ENCODE measurements at places on chromosomes 1 and 21.

DNA sequence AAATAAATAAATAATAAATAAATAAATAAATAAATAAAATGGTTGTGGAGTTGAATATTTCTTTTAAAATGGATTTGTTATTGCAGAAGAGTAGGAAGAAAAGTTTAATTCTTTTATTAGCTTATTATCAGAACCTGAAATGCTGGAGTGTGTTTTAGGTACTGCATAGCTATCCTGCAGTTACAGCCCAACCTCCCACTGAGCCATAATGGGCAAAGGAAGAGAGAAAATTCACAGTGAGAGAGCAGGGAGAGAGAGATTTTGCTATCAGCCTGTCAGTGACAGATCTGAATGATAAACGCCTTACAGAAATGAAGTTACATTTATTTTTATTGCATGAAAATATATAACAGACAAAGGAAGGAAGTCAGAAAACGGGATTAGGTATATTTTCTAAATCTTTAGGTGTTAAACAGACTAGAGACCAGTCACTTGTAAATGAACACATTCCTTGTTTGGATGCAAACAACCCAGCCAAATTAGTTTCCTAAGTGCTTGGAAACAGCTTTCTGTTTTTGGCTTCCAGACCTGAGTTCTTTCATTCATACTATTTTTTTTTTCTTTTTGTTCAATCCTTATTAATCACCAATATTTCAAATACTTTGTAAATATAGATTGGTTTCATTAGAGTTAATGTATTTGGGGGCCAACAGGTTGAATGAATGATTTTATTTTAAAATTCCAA, 425.3 kb downstream of the USP25 start:
- no peak for DNase-seq

DNA sequence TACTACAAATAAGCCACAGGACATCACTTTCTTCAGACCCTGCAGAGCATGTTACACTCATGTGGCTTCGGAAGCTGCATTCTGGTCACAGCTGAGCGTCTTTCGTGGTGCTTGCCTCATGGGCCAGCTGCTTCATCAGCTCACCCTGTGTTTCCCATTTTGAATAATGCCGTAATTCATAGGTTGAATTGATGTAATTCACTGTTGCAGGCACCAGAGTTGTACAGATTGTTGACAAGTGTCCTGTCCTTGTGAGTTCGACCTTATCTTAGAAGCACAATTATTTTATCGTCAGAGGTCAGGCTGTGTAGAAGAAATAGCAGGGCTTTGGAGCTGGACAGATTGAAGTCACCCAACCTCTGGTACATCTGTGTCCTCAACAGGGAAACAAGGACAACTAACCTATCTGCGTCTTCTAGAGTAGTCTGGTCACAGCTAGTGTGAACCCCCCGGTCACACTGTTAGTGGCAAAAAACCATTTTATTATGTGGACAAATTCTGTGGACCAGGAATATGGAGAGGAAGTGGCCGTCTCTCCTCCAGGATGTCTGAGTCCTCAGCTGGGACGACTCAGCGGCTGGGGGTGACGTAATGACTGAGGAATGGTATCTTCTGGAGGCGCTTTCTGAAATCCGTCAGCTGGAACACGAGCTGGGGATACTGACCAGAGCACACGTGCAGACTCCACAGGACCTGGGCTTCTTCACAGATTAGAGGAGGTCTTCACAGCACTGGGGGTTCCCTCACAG, 17.8 kb downstream of the PKNOX1 start:
- no peak for DNase-seq

GRCh38 chr21:35857095-35857494, 203.2 kb downstream of the SETD4 start:
- no peak for DNase-seq

DNA sequence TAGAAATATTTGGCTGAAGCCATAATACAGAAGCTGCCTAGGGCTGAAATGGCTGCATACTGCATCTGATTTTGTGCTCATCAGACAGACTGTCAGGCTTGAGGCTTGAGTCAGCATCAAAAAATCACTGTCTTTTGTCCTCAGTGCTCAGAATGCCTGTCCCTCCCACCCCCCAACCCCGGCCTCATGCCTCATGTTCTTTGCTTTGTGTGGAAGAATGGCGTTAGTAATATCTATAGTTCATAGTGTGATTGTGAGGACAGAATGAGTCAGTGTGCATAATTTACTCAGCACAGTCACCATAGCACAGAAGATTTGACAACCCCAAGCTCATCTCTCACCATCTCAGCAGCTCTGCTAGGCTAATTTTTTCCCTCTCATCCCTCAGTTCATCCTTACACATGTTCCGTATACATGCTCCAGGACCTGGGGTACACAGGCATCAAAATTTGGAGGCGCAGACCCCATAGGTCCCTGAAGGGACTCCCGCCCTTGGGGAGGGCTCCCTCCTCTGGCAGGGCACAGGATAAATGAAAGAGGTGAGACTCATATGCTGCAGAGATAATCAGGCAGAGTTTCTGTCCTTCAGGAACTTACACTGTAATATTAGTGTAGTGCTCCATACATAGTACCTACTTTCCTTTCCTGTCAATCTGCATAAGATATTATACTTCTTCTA, 159.1 kb upstream of the C8B start:
- DNase-seq: no peak

- no peak for DNase-seq
These were observed 108.0 kb upstream of the ST6GALNAC5 start for GRCh38 chr1:76759171-76759860.

DNA sequence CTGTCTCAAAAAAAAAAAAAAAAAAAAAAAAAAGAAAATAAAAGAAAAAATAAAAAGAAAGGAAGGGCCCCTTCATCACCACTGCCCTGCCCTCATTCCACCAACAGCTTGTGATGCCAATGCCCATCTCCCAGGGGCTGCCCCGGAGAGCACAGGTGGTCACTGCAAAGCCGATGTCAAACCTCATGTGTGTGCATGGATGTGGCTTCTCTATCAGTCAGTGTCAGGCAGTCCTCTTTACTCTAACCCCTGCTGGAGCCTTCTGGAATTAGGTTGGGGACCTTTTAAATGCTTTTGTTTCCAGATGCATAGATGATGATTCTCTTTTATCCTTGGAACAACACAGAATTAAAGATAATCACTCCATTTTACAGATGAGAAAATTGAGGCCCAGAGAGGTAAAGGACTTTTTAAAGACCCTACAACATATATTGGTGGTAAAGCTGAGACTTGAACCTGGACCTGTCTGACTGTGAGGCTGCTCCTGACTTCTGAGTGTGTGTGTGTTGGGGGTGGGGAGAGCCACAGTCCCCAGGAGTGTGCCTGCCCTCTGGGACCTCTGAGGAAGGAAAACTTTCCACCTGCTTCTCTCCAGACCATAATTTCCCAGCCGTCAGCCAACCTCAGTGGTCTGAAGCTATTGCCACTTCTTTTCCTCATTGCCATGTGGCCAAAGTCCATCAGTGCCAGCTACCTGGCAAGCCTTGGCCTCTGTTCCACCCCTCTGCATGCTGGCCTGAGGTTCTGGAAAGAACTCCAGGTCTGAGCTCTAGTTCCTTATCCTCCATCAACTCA, 3.0 kb upstream of the TMEM54 start:
- DNase-seq: no peak

GRCh38 chr1:19110257-19110927, 99.7 kb downstream of the UBR4 start:
- DNase-seq: no peak

GRCh38 chr1:204358605-204359004, 1.1 kb downstream of the PLEKHA6 start:
- no peak for DNase-seq

GRCh38 chr21:41669533-41669830, 97.4 kb downstream of the RIPK4 start:
- no peak for DNase-seq

GRCh38 chr1:77951328-77951727, 27.5 kb downstream of the FUBP1 start:
- DNase-seq: no peak

DNA sequence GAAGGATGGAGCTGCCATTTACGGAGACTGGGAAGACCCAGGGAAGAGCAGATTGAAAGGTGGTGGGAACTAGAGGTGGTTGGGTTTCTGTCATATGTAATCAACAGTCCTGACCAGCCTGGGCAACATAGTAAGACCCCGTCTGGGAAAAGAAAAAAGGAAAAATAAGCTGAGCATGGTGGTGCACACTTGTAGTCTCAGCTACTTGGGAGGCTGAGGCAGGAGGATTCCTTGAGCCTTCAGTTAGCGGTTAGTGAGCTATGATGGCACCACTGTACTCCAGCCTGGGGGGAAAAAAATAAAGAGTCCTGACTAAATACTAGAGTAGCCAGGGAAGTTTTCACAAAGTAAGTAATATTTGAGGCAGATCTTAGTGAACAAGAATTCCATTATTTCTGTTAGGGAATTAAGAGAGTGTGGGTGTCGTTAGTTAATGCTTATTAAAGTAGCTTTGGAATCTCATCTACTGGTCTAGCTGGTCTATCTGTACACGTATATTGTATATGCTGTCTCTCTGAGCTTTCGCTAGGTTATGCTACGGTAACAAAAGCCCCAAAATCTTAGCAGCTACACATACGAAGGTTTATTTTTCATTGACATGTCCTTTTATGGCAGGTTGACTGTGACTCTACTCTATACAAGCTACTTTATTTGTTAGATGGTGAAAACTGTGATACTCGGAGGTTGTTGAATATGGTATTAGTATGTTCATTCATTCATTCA, 4.4 kb downstream of the NBPF1 start:
- no peak for DNase-seq
